ENCODE measurements at places on chromosomes 6 and 20.

DNA sequence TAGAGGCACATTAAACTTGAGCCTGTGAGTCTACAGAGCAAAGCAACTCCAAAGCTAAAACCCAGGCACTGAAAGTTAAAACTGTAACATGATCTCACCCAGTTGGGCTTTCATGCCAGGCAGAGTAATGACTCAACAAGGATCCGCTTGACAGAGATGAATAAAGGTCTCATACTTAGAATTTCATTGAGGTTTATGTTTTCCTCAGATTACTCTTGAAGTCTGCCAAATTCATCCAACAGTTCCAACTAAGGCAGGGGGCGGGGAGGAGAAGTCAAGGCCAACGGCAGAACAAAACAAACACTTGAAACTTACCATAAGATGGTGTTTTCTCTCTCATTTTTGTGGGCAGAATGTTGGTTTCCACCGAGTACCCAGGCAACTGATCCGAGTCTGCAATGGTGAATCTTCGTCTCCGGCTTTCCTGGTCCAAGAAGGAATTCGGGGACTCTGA is 54.0 kb upstream of the IPCEF1 start:
- DNase-seq: no peak

DNA sequence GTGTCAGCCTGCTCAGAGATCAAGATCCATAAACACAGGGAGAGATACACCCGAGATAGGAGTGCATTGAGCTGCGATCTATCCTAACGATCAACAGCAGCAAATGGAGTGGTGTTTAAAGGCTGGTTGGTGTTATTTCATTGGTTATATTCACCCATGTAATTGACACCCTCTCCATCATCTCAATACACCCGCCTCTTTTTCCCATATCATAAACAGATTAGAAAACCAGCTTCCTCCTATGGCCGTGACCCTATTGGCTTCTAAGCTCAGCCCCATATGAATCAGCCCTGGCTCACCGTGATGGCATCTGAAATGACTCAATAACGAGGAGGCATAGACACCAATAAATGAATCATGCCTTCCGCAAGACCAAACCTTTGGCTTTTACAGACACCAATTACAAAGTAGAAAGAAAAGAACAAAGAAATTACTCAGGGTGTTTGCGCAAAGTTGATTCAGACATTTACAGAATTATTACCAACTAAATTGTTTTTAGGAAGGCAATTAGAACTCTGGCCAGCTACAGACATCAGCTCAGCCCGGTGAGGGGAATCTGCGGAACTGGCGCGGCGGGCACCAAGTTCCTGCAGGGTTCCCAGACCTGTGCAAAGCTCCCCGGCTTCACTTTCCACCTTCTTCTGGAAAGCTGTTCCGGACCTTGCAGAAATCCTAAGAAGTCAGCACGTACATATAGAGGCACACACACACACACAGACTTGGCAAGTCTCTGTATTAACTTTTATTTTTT is 11.5 kb downstream of the PMEPA1 start:
- no peak for DNase-seq

DNA sequence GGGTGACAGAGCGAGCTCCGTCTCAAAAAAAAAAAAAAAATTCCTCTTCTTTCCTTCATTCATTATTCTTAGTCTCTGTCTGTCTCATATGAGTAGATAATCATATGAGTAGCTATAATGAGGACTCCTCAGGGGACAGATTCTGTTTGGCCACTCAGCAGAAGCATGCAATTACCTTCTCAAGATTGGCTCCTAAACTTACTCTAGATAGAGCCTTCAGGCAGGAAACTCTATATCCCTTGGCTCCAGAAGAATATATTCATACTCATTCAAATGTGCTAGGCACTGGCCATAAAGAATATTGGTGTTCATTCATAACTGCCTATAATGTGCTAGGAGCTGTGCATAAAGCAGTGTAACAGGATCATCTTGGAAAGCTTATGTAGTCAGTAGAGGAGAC is 2.2 kb upstream of the ACAT2 start:
- DNase-seq: no peak

GRCh38 chr6:67608099-67608749 is 1026.9 kb upstream of the ADGRB3 start:
- no peak for DNase-seq

- DNase-seq: no peak
Observed at GRCh38 chr20:63309261-63310071, 16.5 kb downstream of the COL20A1 start.

- DNase-seq: no peak
Observed at GRCh38 chr6:89736893-89737292, 82.7 kb downstream of the MDN1 start.

DNA sequence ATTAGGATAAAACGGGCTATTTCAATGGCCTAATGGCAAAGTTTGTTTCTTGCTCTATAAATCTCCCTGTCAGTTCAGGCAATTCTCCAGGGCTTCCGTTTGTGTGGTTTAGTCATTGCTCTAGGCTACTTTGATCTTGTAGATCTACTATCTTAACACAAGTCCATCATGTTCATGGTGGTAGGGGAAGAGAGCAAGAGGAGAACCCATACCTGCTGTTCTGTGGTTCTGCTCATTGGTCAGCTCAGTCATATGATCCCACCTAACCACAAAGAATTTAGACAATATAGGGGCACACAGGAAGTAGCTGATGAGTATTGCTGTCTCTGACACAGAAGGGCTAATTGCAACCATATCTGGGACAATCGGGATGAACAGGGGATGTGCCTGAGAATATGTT is 4.9 kb upstream of the DEK start:
- no peak for DNase-seq

DNA sequence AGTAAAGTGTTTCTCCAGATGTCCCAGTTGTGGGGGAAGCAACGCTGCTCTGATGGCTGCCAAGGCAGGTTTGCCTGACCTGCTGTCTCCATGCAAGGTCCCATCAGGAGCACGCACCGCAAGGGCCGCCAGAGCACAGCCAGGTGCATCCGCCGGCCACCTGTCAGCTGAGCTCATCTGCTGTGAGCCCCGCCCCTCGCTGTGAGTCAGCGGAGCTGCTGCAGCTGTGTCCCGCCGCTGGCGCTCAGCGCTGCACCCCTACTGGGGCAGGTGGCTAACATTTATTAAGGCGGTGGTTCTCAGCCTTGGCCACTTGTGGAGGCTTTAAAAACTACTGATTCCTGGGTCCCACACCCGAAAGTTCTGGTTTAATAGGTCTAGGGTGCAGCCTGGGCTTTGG is 225.7 kb downstream of the UST start:
- DNase-seq: no peak

DNA sequence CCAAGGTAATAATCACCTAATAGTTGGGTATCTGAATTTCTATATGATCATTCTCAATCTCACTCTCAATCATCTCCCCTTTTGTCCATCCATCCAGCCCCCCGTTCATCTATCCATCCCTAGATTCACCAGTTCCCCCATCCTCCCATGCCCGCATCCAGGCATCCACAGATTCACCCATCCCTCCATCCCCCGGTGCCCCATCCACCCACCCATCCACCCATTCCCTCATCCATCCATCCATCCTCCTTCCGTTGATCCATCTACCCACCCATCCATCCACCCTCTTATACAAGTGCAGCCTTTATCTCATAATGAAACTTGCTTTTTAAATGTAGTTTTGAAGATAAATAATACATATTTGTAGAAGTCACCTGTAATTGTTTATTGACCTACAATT is 76.5 kb downstream of the EYA4 start:
- DNase-seq: no peak

DNA sequence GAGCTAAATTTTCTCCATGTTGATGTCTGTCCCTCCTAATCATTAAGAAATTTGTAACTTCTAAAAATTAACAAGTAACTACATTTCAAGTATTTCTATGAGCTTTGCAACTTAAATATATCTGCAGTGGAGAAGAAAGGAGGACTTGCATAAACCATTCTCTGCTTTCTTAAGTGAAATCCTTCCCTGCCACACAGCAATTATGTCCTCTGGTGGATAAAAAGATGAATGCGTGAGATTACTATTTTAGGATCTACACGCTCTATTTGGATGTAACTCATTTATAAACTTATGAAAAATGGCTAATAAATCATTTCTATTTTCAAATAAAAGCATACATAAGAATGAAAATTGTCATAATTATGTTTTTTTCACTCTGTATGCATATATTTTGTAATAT is 338.0 kb upstream of the PTCHD4 start:
- DNase-seq: no peak

DNA sequence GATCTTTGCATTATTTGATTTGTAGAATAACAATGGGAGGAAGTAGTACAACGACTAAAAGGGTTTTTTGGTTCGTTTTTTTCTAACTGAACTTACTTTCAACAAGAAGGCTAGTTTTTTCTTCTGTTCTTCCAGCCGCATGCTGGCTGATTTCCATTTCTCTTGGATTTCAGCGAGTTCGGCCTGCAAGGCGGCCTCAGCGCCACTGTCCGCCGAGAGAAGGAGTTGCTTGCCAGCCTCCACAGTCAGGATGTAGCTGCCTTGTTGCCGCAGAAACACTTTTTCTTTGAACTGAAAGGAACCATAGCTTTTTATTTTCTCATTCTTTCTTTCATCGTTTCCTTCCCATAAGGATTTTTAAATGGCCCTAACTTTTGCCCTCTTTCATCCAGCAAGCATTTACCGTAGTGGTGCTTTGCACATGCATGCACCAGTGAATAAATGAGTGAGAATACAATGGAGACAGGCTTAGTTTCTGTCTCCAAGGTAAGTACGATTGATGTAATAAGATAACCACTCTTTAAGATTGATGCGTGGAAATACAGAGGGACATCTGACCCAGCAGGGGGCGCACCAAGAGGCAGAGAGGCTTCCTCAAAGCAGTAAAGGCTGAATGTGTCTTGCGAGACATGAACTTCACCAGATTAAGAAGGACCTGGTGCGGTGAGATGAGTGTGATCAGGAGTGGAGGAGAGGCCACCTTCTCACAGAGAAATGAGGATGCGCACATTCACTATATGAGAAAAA is 398.8 kb downstream of the ESR1 start:
- DNase-seq: no peak

DNA sequence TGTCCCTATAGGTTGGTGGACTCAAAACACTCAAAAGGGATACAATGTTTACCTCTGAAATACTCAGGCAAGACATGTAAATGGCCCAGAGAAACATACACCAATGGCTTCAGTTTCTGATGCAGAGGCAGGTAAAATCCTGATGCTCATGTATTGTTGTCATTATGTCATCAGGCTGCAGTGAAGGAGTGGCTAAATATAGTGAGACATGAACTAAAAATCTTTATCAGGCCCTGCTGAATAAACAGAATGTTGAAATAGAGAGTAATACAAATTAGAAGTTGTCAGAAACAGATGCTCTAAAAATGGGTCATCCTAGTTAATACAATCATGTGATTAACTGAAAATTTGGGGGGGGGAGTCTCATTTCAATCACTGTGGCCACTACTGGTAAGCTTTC is 20.4 kb downstream of the PTPRK start:
- no peak for DNase-seq

Data from stimulated activated CD8-positive, alpha-beta memory T cell treated with anti-CD3 and anti-CD28 coated beads, Interleukin-4, amount 100 ng/mL, for 1 hour (primary cell).